ENCODE measurements at places on chromosomes 16 and 17. TPM values are rescaled to one million over a fixed set of nuclear protein-coding genes. Genes with fewer than 3 reads are reported as not detected.

- no peaks in the 10 kb centered on the region for H3K4me1 ChIP-seq
- DNase-seq, result no peak
- H3K4me3 ChIP-seq, result no peak overlapping the region
- H3K36me3 ChIP-seq, result no peaks in the 10 kb centered on the region
- H3K27me3 ChIP-seq, result no peaks in the 10 kb centered on the region
- H3K27ac ChIP-seq, result no peak overlapping the region
Measured at GRCh38 chr17:67027031-67027628, 17.2 kb upstream of the CACNG1 start.

The SPN gene
- total RNA-seq, result 1.3 TPM

DNA sequence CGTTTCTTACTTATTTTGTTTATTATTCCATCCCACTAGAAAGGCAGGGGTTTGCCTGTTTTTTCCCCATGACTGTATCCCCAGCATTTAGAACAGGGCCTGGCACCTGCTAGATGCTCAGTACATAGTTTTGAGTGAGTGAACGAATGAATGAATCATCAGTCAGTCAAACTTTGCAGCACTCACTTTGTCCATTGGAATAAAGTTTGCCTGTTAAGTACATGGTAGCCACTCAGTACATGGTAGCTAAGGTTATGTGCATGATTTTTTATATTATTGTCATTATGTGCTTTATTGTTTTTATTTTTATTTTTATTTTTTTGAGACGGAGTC, 88.5 kb downstream of the CMIP start:
- no peaks in the 10 kb centered on the region for H3K27me3 ChIP-seq
- H3K4me1 ChIP-seq, result no peaks in the 10 kb centered on the region
- H3K27ac ChIP-seq, result no peak overlapping the region

DNA sequence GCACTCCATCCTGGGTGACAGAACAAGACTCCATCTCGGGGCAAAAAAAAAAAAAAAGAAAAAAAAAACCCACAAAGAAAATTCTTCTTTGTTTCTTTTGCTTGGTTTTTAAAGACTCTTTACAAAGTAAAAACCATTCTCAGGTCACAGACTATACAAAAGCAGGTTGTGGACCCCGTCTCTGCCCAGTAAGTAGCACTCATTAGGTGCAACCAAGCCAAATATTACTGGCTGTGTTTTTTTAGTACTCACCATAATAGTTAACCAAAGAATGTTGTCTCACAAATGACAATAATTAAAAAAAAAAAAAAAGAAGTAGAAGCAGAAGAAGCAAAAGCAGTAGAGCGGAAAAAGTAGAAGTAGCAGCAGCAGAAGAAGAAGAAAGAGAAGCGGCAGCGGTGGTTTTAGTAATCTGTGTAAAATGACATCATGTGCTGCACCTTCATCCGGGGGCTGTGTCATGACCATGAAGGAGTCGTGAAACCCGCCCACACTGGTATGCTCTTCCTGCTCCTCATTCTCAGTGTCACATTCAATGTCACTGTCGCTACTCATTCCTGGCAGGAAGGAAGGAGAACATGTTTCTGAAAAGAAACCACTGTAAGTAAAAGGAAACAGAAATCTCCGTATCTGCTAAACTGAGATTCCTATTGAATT, 105.4 kb downstream of the TRIM37 start:
- no peaks in the 10 kb centered on the region for H3K27me3 ChIP-seq
- no peaks in the 10 kb centered on the region for H3K36me3 ChIP-seq
- DNase-seq, result no peak
- peaks cover 51% of the 10 kb centered on the region for H3K4me1 ChIP-seq
- no peak overlapping the region for H3K4me3 ChIP-seq
- peak overlapping the region; percentile 62 for H3K27ac ChIP-seq

GRCh38 chr17:5373112-5373511, 46.4 kb downstream of the NUP88 start:
- H3K27ac ChIP-seq, result no peak overlapping the region
- no peaks in the 10 kb centered on the region for H3K4me1 ChIP-seq
- no peak overlapping the region for H3K4me3 ChIP-seq
- H3K36me3 ChIP-seq, result peaks cover 17% of the 10 kb centered on the region
- H3K27me3 ChIP-seq, result no peaks in the 10 kb centered on the region

The KRTAP9-8 gene
- not detected for total RNA-seq

- H3K4me3 ChIP-seq, result no peak overlapping the region
- DNase-seq, result no peak
- H3K36me3 ChIP-seq, result peaks cover 17% of the 10 kb centered on the region
- peaks cover under 1% of the 10 kb centered on the region for H3K4me1 ChIP-seq
- no peak overlapping the region for H3K27ac ChIP-seq
- H3K27me3 ChIP-seq, result no peaks in the 10 kb centered on the region
Measured at GRCh38 chr17:1002771-1003555, 6.0 kb downstream of the TIMM22 start.

The CBFA2T3 gene
- 9.8 TPM for total RNA-seq

- H3K4me1 ChIP-seq, result peaks cover 19% of the 10 kb centered on the region
- H3K36me3 ChIP-seq, result no peaks in the 10 kb centered on the region
- H3K4me3 ChIP-seq, result peak overlapping the region; percentile 77
- DNase-seq, result no peak
- no peaks in the 10 kb centered on the region for H3K27me3 ChIP-seq
- H3K27ac ChIP-seq, result no peak overlapping the region
Measured at GRCh38 chr16:67661101-67661761, 471 bp downstream of the PARD6A start.

The ZNF19 gene
- 2.5 TPM for total RNA-seq

- no peaks in the 10 kb centered on the region for H3K36me3 ChIP-seq
- H3K27me3 ChIP-seq, result no peaks in the 10 kb centered on the region
- no peaks in the 10 kb centered on the region for H3K4me1 ChIP-seq
- DNase-seq, result no peak
Measured at GRCh38 chr16:51753467-51754127, 602.5 kb upstream of the SALL1 start.

DNA sequence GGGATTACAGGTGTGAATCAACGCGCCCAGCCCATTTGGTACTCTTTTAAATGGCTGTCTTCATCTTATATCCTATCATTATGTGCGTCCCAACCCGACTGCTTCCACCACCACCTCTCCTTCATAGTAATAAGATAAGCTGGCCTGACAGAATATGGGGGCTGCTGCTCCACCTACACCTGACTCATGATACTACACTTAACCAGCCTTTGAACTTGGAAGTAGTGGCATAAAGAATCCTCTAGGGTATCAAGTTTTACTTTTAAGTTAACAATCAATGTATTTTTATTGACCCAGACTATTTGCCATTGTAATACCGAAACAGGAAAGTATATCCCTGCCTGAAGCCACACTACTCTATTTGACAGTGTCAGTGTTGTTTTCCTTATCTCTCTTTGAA, 18.8 kb downstream of the PDZD9 start:
- H3K27me3 ChIP-seq, result no peaks in the 10 kb centered on the region
- H3K27ac ChIP-seq, result no peak overlapping the region
- H3K4me3 ChIP-seq, result no peak overlapping the region

- no peak overlapping the region for H3K4me3 ChIP-seq
- H3K27ac ChIP-seq, result no peak overlapping the region
- no peaks in the 10 kb centered on the region for H3K27me3 ChIP-seq
- no peaks in the 10 kb centered on the region for H3K4me1 ChIP-seq
Measured at GRCh38 chr16:69483611-69484010, 59.2 kb downstream of the CYB5B start.

DNA sequence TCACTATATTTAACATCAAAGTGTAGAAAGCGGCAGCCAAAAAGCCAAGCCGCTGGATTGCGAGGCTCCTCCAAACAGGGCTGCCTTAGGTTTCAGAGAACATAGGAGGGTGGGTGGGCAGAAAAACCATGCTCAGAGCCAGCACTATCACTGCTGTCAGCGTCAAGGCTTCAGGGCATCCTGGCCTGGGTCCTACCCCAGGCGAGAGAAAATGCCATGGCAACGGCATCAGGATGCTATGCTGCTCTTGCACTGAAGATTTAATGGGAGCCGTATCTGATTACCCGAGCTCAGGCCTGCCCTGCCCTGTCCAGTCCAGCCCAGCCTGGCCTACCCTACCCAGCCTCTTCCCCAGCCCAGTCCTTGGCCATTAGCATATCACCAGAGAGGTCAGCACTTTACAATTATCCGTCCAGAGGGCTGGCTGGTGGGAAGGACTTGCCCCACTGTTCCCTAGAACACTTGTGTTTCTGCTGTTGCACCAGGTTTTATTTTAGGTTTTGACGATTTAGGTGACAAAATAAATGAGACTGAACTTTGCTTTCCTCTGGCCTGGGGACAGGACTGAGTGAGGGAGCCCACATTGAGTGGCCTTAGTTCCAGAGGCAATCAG, 61.1 kb downstream of the TOM1L2 start:
- no peaks in the 10 kb centered on the region for H3K36me3 ChIP-seq
- peaks cover 16% of the 10 kb centered on the region for H3K4me1 ChIP-seq
- DNase-seq, result no peak
- H3K27ac ChIP-seq, result no peak overlapping the region
- H3K27me3 ChIP-seq, result no peaks in the 10 kb centered on the region

GRCh38 chr16:4679156-4679849, 14.1 kb upstream of the NUDT16L1 start:
- H3K36me3 ChIP-seq, result peaks cover 4% of the 10 kb centered on the region
- peak overlapping the region; percentile 70 for H3K27ac ChIP-seq
- H3K27me3 ChIP-seq, result no peaks in the 10 kb centered on the region
- peak; percentile 87 for DNase-seq
- H3K4me3 ChIP-seq, result peak overlapping the region; percentile 45

DNA sequence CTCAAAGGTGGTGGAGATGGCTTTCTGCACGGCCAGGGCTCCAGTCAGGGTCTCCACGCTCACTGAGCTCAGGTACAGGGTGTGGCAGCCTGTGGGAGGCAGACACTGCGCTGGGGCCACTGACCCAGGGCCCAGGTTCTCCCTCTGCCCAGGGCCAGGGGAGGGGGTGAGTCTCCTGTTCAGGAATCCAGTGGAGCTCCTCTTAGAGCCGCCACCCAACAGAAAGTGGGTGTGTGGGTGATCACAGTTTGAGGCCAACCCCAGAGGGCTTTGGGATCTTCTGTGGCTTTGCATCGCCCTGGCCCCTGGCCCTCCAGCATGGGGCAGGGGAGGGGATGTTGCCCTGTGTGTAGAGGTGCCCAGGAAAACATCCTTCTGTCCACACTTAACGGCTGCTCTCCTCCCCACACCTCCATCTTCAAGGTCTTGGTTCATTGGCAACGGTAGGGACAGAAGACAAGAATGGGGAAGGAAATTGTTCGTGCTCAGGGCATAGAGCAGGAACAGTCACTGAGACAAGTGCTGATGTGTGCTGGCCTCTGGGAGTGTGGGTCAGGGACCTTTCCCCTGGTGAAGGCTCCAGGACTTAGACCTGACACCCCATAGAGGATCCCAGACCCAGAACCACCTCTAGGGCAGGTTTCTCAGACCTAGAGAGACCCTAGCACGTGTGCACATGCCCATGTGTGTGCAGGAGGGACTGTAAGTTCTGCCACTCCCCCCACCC, 21.5 kb downstream of the TNS4 start:
- no peaks in the 10 kb centered on the region for H3K27me3 ChIP-seq
- H3K27ac ChIP-seq, result no peak overlapping the region
- peaks cover 6% of the 10 kb centered on the region for H3K4me1 ChIP-seq
- no peaks in the 10 kb centered on the region for H3K36me3 ChIP-seq

The SYNGR2 gene
- 49.4 TPM for total RNA-seq

DNA sequence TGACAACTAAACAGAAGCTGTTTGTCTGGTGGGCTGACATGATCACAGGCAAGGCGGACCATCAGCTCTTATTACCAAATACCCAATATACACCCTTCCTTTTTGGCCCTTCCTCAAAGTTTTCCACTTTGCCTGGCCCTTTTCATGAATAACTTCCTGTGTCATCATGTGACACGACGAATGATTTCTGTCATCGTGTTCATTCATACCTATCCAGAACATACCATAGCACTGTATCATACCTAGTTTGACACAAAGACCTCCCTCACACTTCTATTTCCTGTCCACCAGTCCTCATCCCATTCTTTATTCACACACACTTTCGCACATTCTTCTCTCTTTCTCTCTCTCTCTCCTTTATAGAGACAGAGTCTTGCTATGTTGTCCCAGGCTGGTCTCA, 131.8 kb downstream of the STX8 start:
- H3K36me3 ChIP-seq, result no peaks in the 10 kb centered on the region
- no peak overlapping the region for H3K4me3 ChIP-seq
- DNase-seq, result no peak
- no peaks in the 10 kb centered on the region for H3K4me1 ChIP-seq
- H3K27me3 ChIP-seq, result no peaks in the 10 kb centered on the region

The TM4SF5 gene
- total RNA-seq, result 209 TPM

Data from right lobe of liver (tissue), 6 donors.